IPS-NIHi11 (cell line): ENCODE measurements at places on chromosomes 3 and 15.

GRCh38 chr3:59425371-59425770 lies 375.5 kb upstream of the CFAP20DC start:
- no peak for DNase-seq

- no peak for DNase-seq
Observed at GRCh38 chr3:101117980-101118379, 124.8 kb upstream of the ABI3BP start.

GRCh38 chr3:134998855-134999254 lies 203.8 kb downstream of the EPHB1 start:
- DNase-seq = no peak

DNA sequence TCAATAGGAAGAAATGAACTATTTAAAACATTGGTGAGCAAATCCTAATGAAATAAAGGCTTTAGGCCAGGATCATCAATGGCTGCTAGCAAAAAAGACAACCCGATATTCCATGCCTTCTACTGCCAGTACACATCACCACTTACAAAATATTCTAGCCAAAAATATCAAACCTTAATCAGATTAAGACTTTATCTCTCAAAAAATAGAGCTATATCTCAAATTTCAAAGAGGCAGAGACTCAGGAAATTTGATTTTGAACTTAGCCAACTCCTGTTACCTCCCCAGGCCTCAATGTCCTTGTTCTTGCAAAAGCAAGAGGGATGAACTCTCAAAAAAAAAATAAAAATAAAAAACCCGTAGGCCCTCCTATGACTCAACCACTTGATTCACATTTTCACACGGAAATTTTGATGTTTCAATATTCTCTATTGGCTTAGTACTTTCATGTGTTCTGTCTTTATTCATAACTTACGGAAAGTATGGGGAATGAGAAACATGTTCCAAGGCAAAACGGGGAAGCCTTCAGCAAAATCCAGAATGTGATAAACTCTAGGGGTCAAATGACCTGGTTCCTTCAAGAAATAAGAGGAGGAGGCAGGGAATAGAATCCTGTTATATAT lies 273.3 kb upstream of the ZPLD1 start:
- DNase-seq = no peak
